ENCODE measurements at places on chromosomes 16 and 17.

GRCh38 chr17:39643271-39643670 lies 6.3 kb downstream of the STARD3 start:
- peak; percentile 45 for ATAC-seq

GRCh38 chr17:51662204-51663056 lies 402.1 kb downstream of the UTP18 start:
- ATAC-seq = no peak

DNA sequence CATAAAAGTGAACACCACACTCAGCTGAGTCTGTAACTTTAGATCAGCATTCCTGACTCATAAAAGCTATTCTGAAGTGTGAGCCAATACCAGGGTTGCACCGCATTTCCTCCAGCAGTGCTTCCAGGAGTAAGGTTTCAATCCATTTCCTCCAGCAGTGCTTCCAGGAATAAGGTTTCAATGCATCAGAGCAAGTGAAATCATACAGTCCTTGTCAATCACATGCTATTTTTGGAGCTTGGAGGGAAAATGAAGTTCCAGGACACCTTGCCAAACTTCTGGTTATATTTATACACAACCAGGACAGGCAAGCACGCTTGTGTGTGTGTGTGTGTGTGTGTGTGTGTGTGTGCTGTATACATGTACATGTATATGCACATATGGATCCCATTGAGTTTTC lies 327.6 kb downstream of the GRIN2A start:
- no peak for ATAC-seq

DNA sequence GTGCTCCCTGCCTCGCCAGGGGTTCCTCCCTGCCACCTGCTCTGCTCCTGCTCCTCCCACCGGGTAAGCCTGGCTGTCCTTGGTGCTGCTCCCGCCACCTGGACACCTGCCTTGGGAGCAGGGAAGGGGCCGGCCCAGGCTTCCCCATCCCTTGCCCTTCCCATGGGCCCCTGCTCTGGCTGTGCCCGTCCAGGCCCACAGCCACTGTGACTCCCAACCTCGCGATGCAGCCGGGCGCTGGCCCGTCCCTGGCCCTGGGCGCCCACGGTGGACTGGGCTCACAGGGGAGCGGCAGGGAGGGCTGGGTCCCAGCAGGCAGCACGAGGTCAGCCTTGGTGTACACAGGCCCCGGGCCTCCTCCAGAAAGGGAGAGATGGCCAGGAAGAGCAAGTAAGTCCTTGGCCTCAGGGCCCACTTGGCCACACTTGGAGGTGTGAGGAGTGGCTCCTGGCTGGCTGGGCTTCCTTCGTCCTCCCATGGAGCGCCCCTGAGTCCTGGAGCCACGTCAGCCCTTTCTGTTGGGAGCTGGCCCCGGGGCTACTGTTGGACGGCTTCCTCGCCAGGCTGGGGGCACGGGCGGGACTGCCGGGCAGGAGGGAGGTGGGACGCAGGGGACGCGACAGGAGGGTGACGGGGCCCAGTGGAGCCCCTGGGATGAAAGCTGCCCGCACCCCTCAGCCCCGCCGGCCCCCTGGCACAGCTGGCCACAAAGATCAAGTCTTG lies 15.3 kb downstream of the ENGASE start:
- ATAC-seq = no peak

DNA sequence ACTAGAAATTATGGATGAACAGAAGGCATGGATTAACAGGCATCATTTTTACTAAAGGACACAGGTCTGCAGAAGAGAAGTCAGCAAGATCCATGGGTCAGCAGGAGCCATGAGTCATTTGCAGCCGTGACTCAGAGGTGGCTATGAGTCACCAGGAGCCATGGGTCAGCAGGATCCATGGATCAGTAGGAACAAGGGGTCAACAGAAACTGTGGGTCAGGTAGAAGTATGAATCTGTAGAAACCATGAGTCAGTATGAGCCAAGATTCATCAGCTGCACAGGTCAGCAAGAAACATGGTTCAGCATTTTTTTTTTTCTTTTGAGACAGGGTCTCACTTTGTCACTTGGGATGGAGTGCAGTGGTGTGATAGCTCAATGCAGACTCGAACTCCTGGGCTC lies 58.2 kb upstream of the HS3ST4 start:
- ATAC-seq = no peak

DNA sequence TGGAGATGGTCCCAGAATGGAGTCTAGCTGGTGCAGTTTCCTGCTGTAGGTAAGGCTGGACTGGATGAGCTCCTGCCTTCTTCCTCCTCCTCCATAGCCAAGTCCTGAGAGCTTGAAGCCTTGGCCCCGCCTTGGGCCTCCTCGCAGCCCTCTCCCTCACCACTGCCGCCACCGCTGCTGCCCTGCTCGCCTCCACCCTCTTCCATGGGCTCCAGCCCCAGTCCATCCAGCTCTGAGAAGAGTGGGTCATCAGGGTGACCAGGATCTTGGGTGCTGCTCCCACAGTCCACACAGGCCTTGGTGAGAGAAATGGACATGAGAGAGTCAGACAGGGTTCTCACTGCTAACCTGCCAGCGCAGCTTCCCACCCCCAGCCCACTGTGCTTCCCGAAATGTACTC lies 11.2 kb downstream of the PER1 start:
- no peak for ATAC-seq

DNA sequence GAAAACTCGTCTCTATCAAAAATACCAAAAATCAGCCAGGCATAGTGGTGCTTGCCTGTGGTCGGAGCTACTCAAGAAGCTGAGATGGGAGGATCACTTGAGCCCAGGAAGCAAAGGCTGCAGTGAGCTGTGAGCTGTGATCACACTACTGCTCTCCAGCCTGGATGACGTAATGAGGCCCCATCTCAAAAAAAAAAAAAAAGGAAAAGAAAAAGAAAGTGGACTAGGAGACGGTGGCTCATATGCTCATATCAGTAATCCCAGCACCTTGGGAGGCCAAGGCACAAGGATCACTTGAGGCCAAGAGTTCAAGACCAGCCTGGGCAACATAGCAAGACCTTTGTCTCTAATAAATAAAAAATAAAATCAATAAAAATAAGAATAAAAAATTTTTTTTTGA lies 8.8 kb upstream of the SUMO2 start:
- ATAC-seq = no peak

- ATAC-seq = no peak
Observed at GRCh38 chr16:55384288-55385247, 60.6 kb downstream of the IRX6 start.

DNA sequence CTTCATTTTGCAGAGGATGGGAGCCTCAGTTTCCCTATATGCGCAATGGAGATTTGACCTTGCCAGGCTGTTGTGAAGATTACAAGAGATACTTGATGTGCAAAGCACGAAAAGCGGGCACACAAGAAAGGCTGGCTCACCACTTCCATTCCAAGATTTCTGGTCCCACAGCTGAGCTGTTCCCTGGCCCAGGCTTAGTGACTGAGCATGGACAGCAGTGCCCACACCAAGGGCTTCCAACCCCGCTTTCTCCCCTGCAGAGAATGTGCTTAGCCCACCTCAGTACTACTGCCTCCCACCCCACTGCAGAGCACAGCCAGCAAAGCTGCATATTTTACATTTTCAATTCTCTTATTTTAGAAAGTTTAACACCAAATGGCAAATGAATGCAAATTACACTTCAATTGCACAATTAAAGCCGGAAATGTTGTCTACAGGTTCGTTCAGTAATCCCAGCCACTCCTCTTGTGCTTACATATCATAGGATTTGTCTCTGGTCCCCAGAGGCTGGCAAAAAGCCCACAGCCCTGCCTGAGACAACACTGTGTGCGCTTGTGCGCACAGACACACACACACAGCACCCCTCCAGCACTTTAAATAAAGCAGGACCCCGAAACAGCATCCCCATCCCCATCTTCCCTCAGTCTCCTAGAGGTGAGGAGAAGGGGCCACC lies 51.8 kb downstream of the VAC14 start:
- ATAC-seq = no peak

GRCh38 chr17:79116575-79117368 lies 42.1 kb downstream of the ENGASE start:
- ATAC-seq = no peak

DNA sequence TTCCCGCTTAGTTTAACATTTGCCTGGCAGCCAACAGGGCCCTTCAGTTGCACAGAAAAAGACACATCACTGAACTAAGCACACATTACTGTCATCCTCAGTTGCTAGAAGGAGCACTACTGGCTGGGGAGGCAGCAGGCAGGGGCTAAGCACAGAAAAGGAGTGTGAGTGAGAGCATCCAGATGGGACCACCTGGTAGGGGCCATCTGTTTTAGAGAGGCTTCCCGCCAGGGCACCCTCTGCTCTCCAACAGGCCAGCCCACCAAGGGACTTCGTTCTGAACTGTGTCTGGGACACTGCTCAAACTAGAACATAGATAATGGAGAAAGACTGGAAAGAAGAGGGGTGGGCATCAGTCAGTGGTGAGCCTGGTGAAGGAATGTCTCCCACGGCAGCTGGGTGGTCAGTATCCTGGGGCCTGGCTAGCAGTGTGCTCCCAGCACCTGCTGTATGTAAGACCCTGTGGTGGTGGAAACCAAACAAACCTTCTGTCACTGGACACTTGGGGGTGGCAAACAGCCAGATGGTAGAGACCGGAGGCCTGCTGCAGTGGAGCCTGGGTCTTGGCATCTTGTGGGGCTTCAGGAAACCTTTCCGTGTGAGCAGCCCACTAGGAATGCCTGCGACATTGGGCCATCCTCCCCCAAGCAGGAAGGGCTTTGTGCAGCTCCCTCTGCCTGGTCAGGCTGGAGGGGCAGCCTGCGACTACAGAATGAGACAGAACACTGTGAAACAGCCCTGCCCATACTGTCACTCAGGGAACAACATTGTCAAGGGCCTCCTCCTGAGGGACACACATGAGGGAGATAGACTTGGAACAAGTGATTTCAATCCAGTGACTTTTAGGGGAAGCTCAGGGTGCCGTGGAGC lies 12.8 kb upstream of the RANGRF start:
- ATAC-seq = no peak

- no peak for ATAC-seq
Observed at GRCh38 chr17:16676676-16677268, 13.3 kb upstream of the CCDC144A start.

- ATAC-seq = no peak
Observed at GRCh38 chr16:85003725-85004586, 7.4 kb downstream of the ZDHHC7 start.

- no peak for ATAC-seq
Observed at GRCh38 chr16:70396246-70396904, 42.5 kb downstream of the ST3GAL2 start.

DNA sequence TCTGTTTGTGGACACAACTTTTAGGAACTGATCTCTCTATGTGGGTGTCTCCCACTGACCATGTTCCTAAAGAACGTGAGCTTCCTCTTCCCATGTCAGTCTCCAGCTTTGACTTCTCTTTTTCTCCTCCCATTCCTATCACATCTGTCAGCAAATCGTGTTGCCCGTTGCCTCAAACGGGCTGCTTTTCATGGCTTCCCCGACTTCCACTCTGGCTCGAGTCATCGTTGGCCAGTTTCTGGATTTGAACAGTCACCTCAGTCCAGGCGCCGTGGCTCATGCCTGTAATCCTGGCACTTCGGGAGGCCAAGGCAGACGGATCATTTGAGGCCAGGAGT lies 5.4 kb downstream of the ABCC1 start:
- ATAC-seq = no peak
